ENCODE measurements at places on chromosomes 6 and 20.

DNA sequence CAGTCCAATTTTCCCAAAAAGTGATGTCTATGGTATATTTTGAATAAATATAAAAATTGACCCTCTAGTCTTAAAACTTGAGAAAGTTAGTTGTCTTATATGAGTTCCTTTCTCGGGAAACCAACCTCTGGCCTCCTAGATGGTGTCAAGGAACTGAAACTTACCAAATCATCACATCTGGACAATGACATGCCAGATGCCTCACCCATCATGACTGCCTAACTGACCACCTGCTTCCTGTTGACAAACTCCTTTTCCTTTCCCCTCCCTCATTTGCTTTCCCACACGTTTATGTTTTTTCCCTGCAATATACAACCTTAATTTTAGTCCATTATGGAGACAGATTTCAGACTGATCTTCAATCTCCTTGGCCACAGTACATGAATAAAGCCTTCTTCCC lies 731.0 kb downstream of the EPHA7 start:
- DNase-seq, result no peak

DNA sequence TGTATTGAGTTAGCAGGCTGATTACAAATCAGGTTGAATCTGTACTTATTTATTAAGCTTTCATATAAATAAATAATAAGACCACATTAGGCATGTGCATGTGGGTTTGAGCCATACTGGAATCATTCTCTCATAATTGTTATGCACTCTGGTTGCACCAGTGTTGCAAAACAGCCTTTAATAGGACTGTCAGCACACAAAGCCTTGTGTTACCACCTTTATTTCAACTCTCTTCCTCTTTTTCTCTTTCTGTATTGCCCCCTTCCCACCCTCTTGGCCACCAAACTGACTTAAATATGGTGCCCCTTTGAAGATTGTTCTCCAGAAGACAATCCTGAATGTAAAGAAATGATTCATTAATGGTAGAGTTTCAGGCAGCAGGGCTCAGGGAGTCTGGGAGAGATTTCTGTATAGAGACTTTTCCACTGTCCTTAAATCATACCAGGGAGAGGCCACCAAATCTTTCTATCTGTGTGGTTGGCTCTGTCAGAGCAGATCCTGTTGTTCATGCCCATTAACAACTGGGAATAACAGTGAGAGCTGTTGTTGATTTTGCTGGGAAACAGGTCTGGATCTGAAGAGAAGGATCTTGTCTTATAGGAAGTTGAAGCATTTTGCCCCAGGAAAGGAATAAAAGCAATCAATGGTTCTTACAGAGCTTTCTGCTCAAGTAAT lies 131.6 kb upstream of the SOX4 start:
- DNase-seq, result no peak

DNA sequence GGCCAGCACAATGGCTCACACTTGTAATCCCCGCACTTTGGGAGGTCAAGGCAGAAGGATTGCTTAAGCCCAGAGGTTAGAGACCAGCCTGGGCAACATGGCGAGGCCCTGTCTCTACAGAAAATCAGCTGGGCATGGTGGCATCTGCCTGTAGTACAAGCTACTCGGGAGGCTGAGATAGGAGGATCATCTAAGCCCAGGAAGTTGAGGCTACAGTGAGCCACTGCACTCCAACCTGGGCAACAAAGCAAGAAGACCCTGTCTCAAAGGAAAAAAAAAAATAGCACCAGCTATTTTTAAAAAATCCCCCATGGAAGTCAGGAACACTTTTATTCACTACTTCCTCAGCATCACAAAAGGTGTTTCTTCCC lies 45.2 kb upstream of the FOXQ1 start:
- DNase-seq, result no peak

DNA sequence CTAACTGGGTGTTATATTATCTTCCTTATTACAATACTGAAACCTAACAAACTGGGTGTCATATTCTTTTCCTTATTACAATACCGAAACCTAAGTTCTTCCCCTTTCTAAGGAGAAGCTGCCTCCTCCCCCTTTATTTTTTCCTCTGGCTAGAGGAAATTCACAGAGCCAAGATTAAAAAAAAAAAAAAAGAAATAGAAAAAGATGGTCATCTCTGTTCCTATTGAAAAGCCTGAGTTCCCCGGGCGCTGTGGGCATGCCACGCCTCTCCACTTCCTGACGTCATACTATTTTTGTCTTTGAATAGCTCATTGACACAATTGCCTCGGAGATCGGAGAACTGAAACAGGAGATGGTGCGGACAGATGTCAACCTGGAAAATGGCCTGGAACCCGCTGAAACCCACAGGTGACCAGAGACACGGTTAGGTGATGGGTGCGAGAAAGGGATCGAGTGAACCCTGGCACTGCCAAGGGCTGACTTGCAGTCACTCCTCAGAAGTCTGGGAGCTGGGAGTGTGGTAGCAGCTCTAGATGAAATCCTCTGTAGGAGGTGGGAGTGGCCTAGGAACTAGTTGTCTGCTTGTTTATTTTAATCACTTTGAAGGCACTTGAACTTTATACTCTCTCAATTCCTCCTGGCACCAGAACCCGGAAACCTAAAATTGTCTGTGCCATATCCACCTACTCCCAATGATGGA lies 82.2 kb upstream of the NAA20 start:
- DNase-seq, result peak; percentile 82

GRCh38 chr6:128659878-128660622 lies 139.7 kb upstream of the PTPRK start:
- DNase-seq, result no peak

GRCh38 chr6:152310371-152310954 lies 326.7 kb downstream of the SYNE1 start:
- no peak for DNase-seq

GRCh38 chr6:47162793-47163192 lies 120.7 kb upstream of the ADGRF1 start:
- no peak for DNase-seq

DNA sequence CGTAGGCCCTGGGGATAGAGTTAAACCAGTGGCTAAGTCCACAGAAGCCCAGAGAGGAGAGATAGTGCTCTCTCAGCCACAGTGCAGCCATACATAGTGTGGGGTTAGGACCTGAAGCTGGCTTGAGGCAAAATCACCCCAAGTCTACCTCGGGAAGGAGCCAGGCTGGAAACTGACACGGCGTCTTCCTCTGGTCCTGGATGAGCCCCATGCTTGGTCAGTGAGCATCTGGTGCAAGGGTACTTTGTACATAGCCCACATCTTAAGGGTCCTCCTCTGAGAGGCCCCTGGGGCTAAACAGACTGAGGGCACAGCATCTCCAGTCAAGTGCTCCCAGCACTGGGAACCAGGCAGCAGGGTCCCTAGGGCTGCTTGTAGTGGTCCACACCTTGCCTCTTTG lies 45.6 kb downstream of the CDH26 start:
- DNase-seq, result no peak

- DNase-seq, result no peak
Observed at GRCh38 chr6:97978855-97979271, 695.8 kb upstream of the MMS22L start.

DNA sequence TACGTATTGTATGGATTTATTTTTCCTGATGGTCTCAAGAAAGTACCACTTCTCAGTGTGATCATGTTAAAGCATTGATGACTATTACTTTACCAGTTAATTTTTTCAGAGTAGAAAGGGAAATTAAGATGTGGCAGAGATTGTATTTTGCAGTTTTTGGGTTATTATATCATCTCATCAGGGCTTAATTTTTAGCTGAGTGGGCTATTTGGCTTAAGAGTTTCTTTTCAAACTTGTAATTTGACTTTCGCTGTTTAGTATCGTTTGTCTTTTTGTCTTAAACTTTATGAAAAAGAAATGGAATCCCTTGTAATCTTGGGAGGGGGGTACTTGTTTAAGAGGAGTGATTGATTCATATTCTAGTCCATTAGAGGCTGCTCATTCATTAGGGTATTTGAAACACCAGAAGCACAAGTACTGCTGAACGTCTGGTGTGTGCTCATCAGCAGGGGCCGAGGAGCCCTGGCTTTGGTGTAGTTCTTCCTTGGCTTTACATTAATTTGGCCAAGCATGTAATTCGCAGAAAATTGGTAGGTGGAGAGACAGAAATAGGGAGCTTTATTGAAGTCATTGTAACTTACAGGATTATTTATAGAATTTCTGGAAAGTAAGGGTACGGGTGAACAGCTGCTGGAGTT lies 112.4 kb downstream of the TIAM2 start:
- DNase-seq, result no peak
